ENCODE measurements at places on chromosomes 7 and 10.
A peak's percentile ranks its signal among the peaks of the same experiment; 100 is the strongest.

DNA sequence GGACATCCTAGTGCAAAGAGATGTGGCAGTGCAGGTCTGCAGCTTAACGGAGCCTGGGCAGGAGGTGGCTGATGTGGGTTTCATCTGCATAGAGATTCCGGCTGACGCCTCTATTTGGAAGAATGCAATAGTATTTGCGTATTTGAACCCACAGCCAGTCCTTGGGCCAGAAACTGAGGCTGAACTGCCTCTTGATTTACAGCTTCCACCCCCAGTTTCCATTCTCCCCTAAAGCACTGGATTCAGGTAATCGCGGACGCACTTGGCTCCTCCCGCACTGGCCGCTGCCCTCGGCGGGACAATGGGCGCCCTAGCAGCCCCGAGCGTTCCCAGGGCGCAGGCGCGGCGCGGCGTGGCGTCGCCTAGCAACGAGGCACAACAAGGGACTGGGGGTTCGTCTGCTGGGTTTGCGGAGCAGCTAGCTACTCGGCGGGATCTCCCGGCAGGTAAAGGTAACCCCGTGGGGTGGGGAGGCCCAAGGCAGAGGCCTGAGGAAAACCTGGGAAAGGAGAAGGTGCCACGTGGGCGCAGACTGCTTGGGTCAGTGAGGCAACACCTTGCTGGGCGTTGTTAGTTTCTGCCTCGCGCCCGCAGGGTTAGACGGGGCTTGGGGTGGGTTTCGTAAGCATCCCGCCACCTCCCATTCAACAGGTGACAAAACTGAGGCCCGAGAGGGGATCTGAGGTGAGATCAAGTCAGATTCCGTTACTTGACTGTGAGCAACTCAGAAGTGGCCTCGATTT, at the start of gene ARMC3:
TSS of gene ARMC3 (plus strand) at position 393 of the 743 bp plus-strand sequence. CDS start 3,944 bp downstream, outside the sequence.
- peak; percentile 17 for DNase-seq

DNA sequence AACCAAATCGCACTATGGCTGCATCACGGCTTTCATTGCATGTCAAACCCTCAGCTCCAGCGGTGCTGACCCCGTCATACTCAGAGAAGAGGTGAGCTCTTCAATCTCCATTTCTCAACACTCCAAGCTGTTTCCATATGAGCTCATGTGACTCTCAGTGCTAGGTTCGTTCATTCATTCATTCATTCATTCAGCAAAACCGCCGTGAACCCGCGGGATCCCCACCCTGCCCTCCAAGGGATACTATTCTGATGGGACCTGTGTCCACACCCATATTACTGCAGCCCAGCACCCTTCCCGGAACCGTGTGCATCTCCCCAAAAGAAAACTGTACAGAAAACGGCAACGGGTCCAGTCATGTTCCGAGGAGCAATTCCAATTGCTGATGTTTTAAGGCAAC, 184.7 kb downstream of the DIP2C start:
- DNase-seq, result no peak

GRCh38 chr7:46131916-46132795, 211.1 kb upstream of the IGFBP3 start:
- no peak for DNase-seq

GRCh38 chr7:149823631-149824199, 14.5 kb upstream of the ZNF862 start:
- no peak for DNase-seq

- no peak for DNase-seq
Observed at GRCh38 chr7:154385214-154385613, 333.0 kb downstream of the DPP6 start.

DNA sequence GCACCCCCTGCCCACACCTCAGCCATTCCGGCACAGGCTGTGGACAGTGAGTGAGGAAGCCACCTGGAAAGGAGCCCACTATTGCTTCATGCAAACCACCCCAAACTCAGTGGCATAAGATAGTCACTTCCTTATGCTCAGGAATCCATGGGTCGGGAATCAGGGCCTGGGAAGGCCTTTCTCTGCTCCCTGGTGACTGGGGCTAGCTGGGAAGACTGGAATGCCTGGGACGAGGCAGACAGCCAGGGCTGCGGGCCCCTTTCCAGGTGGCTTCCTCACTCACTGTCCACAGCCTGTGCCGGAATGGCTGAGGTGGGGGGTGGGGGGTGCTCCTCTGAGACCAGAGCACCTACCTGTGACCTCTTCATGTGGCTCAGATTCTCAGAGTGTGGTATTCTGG, 74.1 kb upstream of the GRB10 start:
- DNase-seq, result no peak

DNA sequence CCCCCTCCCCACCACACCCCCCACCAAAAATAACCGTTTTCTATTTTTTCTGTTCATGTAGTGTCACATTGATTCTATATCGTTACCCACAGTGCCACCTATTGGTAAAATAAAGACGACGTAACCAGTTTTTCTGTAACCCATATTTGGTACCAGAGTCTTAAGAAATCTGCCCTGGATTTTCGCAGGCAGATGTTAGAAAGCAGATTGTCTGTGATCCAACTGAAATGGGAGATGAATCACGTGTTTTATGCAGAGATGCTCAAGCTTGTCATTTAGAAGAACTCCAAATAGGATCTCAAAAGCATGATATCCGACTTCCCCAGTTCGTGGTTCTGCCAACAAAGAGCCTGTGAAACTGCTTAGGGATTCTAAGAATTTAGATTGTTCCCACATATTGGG, 261.1 kb upstream of the CSTF2T start:
- DNase-seq, result no peak

DNA sequence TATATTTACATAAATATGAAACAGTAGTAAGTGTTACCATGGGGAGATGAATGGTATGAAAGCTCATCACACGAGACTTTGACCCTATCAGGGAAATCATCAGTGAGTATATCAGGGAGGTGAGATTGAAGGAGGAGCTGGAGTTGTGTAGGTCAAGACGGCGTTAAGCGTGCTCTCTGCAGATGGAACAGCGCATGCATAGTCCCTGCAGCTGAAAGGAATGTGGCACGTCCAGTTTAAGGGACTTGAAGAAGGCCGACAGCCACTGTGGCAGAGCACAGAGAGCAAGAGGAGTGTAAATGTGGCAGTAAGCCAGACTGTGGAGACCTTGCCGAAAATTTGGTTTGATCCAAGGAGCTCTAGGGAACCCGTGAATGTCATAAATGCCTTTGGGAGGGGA, 38.9 kb downstream of the POU6F2 start:
- no peak for DNase-seq

DNA sequence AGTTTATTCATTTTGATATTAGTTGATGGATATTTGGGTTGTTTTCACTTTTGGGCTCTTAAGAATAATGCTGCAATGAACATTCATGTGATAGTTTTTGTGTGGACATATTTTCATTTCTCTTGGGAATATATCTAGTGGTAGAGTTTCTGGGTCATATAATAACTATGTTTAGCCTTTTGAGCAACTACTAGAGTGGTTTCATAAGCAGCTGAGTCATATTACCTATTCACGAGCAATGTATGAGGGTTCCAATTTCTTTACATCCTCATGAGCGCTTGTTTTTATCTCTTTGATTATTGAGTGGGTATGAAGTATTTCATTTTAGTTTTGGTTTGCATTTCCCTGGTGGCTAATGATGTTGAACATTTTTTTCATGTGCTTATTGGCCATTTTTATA, 182.6 kb downstream of the PON1 start:
- no peak for DNase-seq

- no peak for DNase-seq
Observed at GRCh38 chr7:152402384-152403250, 33.2 kb downstream of the KMT2C start.

DNA sequence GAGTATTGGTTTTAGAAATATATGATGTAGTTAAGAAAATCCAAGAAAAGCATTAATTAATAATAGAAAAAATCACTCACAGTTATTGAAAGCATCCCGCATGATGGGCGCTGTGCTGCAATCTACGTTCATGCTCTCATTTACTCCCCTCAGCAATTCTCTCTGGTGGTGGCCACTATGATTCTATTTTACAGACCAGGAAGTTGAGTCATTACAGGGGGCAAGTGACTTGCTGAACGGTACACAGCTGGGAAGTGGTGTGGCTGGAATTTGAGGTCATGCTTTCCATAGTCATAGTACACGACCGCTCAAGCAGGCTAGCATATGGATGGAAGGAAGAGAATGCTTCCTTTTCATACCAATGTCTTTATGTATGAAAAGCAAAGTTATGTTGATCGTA, 117.4 kb downstream of the TES start:
- DNase-seq, result no peak

DNA sequence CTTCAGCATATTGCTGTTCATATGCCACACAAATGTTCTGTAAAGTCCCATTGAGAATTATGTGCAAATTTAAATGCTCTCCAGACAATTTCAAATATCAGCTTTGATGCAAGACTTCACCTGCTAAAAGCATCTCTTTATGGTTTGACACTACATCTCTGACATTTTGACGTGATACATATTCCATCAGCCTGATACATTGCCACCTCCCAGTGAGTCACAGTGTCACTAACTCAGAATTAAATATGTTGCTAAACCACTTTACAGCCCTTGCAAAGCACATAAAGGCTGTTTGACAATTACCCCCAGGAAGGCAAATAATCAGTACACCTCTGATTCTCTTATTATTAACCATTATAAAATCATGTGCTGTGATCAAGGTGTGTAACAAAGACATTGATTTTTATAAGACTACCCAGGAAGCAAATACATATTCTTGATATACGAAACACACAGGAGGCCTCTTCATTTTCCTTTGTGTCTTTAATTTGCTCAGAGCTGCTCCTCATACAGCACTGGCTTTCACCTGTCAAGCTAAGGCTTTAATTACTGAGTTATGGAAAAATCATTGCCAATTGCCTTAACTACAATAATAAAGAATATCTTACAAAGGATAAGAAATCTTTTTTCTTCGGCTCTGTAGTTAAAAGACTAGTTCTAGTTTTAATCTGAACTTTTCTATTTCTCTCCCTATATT, 547.5 kb upstream of the C7orf33 start:
- DNase-seq, result peak; percentile 87

- no peak for DNase-seq
Observed at GRCh38 chr7:16323313-16323712, 98.0 kb downstream of the CRPPA start.

- DNase-seq, result no peak
Observed at GRCh38 chr7:20030915-20031362, 186.2 kb downstream of the MACC1 start.

DNA sequence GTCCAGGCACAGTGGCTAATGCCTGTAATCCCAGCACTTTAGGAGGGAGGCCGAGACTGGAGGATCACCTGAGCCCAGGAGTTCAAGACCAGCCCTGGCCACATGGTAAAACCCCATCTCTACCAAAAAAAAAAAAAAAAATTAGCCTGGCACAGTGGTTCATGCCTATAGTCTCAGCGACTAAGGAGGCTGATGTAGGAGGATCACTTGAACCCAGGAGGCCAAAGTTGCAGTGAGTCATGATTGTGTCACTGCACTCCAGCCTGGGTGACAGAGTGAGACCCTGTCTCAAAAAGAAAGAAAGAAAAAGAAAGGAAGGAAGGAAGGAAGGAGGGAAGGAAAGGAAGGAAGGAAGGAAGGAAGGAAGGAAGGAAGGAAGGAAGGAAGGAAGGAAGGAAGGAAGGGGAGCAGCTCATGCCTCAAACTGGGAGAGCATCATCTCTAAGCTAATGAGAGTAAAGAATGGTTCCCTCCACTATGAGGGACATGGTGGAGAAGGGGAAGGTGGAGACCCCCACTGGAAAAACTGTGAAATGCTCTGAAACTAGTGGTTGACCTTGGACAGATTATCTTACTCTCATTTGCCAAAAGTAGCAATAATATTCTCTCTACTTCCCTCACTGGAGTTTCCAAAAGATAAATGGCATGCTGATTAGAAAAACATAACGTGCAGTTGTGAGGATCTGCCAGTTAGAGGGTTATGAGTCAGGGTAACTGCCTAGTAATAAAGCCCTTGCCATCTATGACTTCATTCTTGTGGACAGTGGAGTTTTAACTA, 16.8 kb downstream of the GIMAP5 start:
- no peak for DNase-seq

DNA sequence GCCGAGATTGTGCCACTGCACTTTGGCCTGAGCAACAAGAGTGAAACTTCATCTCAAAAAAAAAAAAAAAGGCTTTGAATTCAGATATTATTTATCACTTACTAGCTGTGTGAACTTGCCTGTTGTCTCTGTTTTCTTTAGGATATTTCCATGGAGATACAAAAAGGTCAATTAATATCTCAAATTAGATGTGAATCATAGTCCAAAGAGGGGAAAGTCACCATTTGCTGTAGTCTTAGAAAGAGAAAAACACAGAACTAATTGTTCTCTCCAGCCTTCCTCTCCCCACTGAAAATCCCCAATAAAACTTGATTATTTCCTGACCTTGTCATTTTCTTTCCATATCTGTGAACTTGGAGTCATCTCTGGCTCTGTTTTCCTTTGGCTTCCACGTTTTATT, 21.2 kb downstream of the HEPACAM2 start:
- no peak for DNase-seq

DNA sequence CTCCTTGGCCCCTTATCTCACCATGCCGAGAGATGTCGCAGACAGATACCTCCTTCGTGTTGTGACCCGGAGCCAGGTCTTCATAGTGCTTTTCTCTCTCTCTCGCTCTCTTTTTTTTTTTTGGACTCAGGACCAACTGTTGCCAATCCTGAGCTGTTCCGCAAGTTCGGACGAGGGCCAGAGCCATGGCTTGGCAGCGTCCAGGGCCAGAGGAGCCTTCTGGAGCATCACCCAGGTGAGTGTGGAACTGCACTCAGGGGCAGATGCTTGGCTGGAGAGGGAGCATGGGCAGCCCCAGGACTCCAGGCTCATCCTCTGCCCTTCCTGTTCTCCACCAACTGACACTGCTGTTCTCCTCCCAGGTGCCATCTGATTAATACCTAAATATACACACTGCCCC, 7.8 kb downstream of the ZNF862 start:
- no peak for DNase-seq

Measured in NCI-H2029 treated with DMSO at 0.1 percent for 48 hours (cell line).